ENCODE measurements at places on chromosomes 7 and 10.

DNA sequence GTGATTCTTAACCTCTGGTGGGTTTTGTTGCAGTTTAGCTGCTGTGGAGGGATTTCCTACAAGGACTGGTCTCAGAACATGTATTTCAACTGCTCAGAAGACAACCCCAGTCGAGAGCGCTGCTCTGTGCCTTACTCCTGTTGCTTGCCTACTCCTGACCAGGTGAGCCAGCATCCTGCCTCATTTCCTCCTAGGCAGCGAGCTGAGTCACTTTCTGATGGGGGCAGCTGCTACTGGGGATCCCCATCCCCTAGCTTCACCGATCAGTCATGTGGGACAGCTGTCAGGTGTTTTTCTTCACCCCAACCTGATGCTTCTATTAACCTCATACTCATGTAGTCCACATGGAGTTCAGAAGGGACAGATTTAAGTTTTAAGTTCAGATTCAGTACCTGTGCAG is 21.7 kb upstream of the SMO start:
- peak; percentile 70 for DNase-seq

- peak; percentile 85 for DNase-seq
Measured at GRCh38 chr7:92402920-92403759, 44.1 kb upstream of the GATAD1 start.

GRCh38 chr10:116742367-116743265 is at the start of gene HSPA12A:
Gene HSPA12A (minus strand): TSS chr10:116742566. CDS start chr10:116742469, 97 bp downstream.
- DNase-seq: peak; percentile 81

DNA sequence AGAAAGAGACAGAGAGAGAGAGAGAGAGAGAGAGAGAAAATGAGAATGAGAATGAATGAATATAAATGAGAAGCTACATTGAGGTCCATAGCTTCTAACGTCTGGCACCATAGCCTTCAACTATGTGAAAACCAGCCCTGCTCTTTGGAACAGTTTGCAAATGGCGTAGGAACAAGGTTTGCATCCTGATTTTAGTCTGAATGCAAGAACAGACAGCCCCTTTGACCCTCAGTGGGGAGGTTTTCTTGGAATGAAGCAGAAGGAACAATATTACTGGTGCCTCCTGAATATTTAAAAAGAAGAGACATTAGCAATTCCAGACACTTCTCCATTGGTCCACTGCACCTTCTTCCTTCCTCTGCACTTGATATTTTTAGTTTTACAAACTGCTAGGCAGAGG is 23.0 kb downstream of the LHPP start:
- DNase-seq: no peak

- no peak for DNase-seq
Measured at GRCh38 chr7:85510287-85510686, 323.4 kb upstream of the SEMA3D start.
